ENCODE measurements at places on chromosomes 11 and 22.

- no peak for DNase-seq
Measured at GRCh38 chr22:29693671-29694070, 26.1 kb upstream of the CABP7 start.

DNA sequence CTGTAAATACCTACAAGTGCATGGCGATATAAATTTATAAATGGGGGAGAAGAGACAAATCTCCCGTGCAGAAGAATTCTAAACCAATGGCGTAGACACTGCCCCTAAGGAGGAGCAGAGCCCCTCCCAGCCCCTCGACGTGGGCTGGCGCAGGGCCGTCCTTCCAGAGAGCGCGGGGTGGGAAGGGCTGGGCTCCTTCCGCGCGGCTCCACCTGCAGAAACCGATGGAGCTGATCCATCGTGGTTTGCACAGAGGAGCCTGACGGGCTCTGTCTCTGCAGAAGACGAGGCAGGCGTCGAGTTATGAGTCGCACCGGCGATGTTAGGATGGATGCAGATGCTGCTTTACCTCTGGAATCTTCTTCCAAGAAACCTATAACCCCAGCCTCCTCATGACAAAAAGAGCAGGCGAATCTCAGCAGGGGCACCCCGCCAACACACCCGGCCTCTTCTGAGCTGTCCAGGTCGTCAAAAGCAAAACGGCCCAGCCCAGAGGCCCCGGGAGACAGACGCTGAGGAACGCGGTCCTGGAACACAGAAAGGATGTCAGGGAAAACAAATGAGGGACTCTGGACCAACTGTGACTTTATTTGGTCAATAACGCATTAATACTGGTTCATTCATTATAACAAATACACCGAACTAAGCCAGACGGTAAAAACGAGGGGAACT, 11.0 kb upstream of the B4GALNT4 start:
- DNase-seq: no peak

- DNase-seq: no peak
Measured at GRCh38 chr11:75351791-75352587, 528 bp upstream of the ARRB1 start.

DNA sequence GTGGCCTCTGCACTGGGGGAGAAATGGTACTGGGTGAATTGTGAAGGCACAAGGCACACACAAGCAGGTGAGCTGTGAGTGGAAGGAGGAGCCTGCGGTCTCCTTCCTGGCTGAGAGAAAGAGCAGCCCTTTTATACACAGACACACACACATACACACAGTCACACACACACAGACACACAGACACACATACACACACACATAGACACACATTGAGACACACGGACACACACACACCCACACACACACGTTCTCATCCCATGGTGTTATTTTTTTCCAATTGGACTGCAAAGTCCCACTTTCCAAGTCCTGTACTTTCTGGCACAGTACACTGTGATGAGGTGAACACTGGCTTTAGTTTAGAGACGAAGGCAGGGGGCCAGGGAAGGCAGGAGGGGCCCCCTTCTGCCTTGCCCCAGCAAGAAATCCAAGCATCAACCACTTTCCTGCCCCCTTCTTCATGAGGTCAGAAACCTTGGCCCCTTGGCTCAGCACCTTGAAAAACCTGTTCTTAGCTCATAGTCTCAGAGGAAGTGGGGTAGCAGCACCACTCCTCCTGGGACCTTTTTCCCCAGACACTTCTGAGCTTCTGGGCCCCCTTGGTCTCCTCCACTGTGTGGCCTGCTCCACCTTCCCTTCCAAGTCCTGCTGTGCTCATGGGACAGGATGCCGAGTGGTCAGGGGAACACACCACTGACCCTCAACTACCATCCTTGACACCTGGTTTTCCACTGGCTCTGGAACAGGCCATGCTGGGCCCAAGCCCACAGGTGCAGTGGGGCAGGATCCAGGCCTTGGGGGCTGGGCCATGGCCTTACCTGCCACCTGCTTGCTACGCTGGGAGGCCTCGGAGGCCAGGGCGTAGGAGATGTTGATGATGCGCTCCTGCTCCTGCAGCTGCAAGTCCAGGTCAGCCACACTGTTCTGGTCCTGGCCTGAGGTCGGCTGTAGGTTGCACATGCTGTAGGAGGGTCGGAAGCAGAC, 43.8 kb downstream of the C11orf58 start:
- no peak for DNase-seq

GRCh38 chr11:58028687-58029411, 1.9 kb upstream of the OR6Q1 start:
- DNase-seq: no peak

GRCh38 chr11:2713661-2714462, 14.1 kb upstream of the KCNQ1OT1 start:
- no peak for DNase-seq

DNA sequence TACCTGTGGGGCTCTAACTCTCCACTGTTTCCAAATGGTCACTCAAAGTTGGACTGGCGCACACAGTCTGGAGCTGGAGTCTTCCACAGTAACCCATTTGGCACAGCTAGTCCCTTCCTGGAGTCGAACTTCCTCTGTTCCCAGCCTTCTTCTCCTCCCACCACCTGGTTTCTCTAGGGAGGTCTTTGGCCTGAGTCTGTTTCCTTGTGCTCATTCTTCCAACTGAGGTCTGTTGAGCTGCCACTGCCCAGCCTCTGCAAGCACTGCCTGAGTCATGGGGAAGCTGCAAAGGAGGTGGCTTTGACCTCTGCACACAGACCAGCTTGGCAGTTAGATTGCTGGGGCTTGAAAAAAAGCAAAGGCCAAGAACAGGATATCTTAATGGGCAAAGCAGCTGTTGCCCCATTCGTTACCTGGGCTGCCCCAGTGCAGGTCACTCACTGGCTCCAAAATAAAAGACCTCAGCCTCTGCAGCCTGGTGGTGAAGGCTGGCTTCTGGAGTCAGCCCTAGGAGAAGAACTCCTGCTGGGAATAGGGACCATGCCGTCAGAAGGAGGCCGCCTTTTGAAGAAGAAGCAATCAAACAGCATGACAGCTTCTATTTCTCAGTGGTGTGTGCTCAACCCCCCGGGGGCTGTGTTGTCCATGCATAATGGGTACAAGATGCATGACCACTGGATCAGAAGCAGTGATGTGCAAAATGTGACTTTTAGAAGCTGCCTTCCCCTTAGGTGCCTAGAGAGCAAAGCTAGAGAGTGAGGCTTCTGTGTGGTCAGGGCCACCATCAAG, 3.0 kb downstream of the ADAMTS15 start:
- DNase-seq: no peak

GRCh38 chr11:115282923-115283322, 221.3 kb downstream of the CADM1 start:
- DNase-seq: no peak

DNA sequence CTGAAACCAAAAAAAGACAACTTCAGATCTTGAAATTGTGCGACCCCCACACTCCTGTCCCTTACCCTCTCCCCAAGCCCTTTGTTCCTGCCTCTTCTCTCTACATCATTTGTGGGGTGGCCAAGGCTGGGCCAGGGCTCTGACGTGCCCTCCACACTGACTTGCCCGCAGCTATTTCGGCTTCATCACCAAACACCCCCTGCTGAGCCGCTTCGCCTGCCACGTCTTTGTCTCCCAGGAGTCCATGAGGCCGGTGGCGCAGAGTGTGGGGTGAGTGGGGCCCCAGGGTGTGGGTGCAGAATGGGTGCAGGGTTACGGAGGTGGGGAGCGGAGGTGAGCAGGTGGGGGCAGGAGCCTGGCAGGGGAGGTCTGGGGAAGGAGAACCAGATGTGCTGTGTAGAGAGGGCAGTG, 9.5 kb downstream of the MAPK8IP2 start:
- no peak for DNase-seq

GRCh38 chr11:57349491-57350274, 11.5 kb downstream of the P2RX3 start:
- no peak for DNase-seq

DNA sequence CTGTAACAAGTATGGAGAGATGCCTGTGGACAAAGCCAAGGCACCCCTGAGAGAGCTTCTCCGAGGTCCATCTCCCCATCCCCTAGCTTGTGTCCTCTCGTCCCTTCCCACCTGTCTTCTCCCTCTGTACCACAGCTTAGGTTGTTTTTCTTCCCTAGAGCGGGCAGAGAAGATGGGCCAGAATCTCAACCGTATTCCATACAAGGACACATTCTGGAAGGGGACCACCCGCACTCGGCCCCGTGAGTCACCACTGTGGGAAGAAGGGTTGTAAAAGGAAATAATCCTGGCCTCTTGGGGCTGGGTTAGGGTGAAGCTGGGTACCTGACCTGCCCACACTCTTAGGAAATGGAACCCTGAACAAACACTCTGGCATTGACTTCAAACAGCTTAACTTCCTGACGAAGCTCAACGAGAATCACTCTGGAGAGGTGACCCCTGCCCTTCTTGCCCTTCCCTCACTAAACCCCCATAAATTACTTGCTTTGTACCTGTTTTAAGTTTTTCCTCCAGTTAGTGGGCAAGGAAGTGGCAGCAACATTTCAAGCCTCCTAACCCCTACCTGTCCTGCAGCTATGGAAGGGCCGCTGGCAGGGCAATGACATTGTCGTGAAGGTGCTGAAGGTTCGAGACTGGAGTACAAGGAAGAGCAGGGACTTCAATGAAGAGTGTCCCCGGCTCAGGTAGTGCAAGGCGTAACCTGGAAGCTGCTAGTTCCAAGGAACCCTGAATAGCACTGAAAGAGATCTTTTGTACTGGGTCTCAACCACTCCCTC, 3.1 kb downstream of the TAF10 start:
- DNase-seq: no peak

- DNase-seq: no peak
Measured at GRCh38 chr11:76560219-76560618, 110.3 kb downstream of the LRRC32 start.

GRCh38 chr11:22432291-22433093, 94.3 kb downstream of the SLC17A6 start:
- no peak for DNase-seq

DNA sequence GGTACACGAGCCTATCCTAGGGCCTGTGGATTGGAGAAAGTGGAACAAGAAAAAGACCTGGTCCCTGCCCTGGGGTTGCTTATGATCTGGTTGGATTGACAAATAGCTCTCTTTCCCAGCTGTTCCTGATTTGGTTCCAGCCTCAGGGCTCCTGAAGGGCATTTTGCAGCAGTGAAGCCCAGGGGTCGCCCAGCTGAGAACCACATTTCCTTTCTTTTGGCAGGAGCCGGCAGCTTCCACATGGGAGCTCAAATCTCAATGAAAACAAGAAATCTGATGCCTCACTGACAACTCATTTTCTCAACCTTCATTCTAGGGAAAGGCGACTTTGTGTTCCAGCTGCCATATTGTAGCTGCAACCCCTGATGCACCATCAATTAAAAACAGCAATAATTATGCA, 140.6 kb upstream of the CADM1 start:
- no peak for DNase-seq

DNA sequence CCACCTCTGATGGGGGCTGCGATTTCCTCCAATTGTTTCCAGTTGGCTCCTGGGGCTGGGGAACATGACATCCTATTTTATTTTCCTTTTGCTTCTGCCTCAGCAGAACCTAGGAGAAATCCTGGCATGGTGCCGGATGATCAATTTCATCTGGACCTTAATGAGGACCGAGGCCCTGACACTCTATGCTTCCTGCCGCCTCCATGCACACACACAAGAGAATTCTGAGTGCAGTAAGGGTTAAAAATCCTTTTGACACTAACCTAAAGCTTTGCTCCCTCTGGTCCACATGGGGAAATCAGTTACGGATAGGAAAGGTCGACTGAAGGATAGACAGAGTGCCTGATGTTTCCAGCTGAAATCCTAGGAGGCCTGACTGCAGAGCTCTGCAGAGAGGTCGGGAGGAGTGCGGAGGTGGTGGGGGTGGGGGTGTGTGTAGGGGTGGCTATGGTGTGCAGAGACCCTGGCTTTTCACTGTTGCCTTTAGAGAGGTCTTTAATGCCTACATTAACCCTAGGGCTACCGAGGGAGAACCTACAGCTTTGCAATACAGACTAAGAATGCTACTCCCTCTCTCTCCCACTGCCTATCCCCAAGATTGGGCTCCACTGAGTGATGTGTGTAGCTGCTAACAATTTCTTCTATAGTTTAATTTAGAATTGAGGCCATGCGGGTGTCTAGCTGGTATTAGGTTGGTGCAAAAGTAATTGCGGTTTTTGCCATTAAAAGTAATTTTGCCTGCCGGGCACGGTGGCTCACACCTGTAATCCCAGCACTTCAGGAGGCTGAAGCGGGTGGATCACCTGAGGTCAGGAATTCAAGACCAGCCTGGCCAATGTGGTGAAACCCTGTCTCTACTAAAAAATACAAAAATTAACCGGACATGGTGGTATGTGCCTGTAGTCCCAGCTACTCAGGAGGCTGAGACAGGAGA, 53.6 kb upstream of the INCENP start:
- DNase-seq: no peak
